ENCODE measurements at places on chromosomes 7 and 10. TPM values are rescaled to one million over a fixed set of nuclear protein-coding genes. Genes with fewer than 3 reads are reported as not detected.

- no peak for DNase-seq
Observed at GRCh38 chr7:14777806-14778205, 124.7 kb downstream of the DGKB start.

DNA sequence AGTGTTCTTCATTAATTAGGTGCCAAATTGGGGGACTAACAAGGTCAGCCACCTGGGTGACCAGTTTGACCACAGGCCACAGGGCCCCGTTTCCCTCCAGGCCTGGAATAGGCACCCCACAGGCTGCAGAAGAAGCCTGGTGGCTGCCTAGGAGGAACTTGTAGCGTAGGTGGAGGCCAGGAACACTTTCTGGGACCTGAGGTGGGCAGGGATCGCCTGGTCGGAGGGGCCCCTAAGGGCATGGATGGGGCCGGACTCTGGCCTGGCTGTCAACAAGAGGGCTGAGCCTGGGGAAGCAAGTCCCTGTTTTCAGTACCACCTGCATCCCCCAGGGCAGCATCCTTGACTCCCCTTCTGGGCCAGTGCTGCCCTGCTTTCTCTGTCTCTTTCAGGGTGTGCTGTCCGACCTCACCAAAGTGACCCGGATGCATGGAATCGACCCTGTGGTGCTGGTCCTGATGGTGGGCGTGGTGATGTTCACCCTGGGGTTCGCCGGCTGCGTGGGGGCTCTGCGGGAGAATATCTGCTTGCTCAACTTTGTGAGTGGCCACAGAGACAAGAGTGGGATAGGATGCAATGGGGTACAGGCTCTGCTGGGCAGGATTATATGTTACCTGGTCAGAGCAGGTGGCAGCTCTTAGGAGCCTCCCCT is 30.7 kb upstream of the SH2D4B start:
- DNase-seq: no peak

DNA sequence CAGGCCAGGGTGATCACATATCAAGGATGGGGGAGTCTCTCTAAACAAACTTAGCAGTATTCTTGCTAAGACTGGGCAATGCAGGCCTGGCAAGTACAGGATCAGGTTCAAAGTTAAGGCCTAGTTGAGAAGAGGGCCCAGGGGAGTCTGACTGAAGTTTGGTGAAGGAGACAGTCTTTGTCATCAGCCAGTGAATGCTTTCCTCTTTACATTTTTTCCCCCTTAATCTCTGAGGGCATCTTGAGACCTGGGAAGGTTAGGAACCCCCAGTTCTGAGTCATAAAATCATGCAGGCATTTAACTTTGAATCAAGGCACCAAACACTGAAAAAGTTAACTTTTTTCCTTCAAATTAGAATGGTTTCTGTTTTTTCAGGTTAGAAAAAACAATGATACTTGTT is 311.5 kb downstream of the REEP3 start:
- DNase-seq: no peak

GRCh38 chr10:70466951-70467350 is 11.6 kb upstream of the PALD1 start:
- no peak for DNase-seq

DNA sequence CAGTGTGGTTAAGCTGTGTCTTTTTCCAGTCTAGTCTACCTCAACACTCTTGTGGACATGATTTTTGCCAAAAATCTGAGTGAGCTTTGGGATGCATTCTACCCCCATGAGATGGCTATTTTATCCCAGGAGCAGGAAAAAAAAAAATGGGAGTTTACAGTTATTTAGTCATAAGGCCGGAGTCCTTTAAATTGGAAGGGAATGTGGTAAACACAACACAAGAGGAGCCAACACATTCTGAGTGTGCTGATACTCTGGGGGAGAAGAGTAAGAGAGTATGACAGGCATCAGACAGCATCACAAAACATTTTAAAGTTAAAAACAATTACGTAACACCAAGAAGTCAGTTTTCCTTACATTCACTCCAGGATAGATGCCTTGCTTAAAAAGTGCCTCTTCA is 46.1 kb downstream of the C1GALT1 start:
- no peak for DNase-seq

- DNase-seq: no peak
Observed at GRCh38 chr10:101123815-101124617, 7.1 kb upstream of the TLX1 start.

DNA sequence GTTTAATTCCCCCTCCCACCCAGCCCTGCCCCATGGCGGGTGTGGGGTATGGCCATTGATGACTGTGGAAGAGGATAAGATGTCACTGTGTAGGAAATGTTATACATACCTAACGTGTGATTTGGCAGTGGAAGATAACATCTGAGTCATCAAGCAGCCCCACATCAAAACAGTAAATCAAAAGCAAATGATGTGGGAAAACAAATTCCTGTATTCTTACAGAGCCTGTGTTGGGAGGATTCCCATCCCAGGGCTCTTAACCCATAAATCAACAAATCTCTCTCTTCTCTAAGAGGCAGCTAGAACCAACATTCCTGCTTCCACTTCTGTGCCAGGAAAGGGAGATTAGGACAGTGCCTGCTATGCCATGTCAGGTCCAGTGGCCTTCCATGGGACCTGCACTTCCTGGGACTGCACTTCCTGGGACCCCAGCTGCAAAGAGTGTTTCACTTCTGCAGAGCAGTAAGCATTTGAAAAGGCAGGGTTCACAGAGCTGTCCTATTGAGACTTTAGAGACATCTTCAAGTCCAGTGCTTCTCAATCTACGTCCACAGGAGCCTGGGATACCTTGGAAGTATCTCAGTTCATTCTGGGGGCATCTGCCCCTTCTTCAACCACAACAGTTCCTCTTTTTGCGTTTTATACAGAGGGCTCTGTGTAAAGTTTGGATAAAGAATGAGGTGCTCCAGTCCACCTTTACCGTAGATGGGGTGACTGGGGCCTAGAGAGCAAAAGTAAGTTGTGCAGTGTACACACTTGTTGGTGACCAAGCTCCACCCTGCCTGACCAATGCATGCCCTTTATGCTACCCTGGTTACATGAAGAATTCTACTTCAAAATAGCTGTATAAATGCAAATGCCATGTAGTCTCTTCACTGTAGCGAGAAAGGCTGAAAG is 45.7 kb downstream of the ATXN7L1 start:
- no peak for DNase-seq

DNA sequence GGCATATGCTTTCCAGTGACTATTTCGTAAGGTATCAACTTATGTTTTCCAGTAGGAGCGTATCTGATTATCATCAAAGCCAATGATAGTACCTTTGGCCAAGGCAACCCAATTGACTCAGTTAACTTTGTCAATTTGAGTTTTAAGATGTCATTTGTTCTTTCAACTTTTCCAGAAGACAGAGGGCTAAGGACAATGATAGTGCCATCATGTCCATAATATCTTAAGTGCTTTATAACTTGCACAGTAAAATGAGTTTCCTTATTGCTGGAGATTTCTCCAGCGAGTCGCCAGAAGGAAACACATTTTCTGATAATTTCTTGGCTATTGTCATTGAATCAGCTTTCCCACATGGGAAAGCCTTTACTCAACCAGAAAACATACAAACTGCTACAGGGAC is 35.0 kb downstream of the ANTXRL start:
- no peak for DNase-seq

DNA sequence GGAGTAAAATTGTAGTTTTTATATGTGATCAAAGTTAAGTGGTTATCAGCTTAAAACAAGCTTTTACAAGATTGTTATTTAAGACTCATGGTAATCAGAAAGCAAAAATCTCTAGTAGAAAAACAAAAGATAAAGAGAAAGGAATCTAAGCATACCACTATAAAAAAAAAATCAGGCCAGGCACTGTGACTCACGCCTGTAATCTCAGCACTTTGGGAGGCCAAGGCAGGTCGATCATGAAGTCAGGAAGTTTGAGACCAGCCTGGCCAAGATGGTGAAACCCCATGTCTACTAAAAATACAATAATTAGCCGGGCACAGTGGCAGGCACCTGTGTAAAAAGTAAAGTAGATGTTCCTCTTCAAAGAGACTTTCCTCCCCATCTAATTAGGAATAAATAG is 265.9 kb upstream of the NRP1 start:
- DNase-seq: no peak

DNA sequence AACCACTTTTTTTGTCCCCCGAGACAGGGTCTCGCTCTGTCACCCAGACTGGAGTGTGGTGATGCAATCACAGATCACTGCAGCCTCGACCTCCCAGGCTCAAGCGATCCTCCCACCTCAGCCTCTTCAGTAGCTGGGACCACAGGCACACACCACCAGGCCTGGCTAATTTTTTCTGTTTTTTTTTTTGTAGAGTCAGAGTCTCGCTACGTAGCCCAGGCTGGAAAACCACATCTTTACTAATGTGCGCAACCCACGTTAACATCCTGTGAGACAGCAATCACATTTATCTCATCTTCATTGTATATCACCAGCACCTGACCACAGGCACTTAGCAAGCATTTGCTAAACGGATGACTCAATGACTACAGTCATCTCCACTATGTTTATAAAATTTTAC is 77.8 kb upstream of the ATP6V0A4 start:
- DNase-seq: peak; percentile 62

GRCh38 chr7:157539521-157539920 is 202.7 kb downstream of the DNAJB6 start:
- no peak for DNase-seq

DNA sequence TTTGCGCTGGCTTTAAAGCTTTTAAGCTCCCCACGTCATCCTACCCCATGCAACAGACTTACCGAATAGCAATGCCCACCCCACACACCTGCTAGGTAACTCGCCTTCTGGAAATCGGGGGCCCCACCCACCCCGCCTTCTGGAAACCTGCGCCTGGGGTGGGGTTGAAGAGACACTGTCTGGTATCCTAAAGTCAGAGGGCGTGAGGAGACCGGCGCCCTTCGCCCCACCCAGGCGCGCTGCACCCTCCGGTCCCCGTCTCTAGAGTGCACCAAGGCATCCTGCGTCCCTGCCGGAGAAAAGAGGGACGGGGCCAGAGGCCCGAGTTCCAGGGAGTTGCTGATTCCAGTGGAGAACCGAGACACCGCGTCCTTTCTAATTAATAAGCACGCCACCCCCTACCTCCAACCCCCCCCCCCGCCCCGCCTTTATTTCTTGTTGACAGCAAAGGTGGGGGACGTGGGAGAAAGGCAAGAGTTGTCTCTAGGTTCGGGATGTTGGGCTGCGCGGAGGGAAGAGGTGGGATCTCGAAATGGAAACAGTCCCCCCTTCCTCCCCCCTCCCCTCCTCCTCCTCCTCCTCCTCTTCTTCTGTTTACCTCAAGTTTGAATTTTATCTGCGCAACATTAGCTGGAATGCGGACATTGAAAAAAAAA is 220.9 kb upstream of the MKLN1 start:
- peak; percentile 61 for DNase-seq

GRCh38 chr10:120253131-120253530 is 203.9 kb upstream of the PLPP4 start:
- DNase-seq: no peak

The EBF3 gene
- total RNA-seq: not detected

The MAGI2 gene
- 0.14 TPM for total RNA-seq

The CAV1 gene
- total RNA-seq: 1.4 TPM

The NPFFR1 gene
- not detected for total RNA-seq

The CYP2W1 gene
- not detected for total RNA-seq

All from activated naive CD8-positive, alpha-beta T cell treated with anti-CD3 and anti-CD28 coated beads for 36 hours (primary cell).